ENCODE measurements at places on chromosomes 1 and 21.

DNA sequence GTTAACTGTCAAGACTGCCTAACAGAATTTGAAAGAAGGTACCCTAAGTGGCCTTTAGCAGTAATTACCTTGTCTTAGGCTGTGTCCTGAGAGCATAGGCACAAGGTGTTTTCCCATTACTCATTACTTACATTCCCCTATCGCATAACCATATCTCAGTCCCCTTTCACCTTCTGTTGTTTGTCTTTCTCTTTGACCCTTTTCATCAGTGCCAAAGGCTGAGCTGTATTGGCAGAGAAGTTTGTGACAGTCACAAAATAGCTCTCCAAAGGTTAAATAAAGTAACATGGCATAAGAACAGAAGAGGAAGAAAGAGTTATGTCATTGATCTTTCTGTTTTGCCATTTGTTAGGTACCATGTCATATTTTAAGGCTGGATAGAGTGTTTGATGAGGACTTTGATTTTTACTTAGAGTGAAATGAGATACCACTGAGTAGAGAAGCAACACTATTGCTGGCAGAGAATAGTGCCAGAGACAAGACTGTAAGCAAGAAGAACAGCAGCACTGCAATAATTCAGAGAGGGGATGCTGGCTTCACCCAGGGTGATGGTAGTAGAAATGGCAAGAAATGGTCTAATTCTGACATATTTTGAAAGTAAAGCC lies 497.8 kb downstream of the TTLL7 start:
- DNase-seq, result no peak

DNA sequence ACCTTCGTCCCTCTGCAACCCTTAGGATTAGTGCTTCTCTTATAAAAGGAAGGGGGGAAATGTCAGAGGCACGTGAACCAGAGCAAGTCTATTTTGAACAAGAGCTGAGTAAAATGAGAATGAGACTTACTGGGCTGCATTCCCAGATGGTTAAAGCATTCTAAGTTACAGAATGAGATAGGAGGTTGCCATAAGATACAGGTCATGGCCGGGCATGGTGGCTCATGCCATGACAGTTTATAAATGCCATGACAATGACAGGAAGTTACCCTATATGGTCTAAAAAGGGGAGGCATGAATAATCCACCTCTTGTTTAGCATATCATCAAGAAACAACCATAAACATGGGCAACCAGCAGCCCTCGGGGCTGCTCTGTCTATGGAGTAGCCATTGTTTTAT lies 2.5 kb upstream of the AQP10 start:
- no peak for DNase-seq

DNA sequence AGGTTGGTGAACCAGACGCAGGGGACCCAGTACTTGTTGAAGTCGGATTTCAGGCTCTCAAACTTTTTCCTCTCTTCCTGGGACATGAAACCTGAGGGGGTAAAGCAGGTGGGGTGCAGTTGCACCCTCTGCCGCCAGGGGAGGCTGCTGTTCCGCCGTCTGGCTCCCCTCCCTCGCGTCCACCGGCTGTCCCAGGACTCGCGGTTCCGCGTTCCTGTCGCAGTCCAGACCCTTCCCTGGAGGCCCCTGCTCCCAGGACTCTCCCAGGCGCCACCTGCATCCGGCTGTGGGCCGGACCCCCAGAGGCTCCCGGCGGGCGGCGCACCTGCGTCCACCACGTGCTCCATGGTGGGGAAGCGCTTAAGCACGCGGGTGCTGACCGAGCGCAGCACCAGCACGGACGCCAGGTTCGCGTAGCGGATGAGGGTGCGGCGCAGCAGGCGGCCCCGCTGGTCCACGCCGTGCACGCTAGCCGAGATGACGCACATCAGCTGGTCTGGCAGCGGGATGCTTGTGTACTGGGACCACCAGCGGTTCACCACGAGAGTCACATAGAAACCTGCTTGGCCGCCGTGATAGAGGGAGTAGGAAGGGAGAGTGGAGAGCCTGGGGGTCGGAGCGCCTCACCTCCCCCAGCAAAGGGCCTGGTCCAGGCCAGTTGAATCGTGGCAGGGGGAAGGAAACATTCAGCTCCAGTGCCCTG lies 1.7 kb downstream of the BEST4 start:
- DNase-seq, result peak; percentile 74

GRCh38 chr1:58924821-58925220 lies 141.0 kb upstream of the JUN start:
- no peak for DNase-seq

DNA sequence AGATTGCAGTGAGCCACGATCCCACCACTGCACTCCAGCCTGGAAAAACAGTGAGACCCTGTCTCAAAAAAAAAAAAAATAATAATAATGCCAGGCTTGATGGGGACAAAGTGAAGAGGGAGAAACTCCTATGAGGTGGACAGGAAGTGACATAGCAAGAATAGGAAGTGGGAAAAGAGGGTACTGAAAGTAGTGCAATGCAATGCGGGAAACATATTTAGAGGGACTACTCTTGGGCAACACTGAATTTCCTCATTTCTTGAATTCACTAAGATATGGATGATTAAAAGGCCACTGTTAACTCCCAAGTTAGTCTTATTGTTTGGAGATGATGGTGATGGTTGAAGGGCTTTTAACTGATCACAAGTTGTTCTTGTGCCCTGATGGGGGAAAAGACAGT lies 21.6 kb upstream of the KCNA2 start:
- no peak for DNase-seq

- peak; percentile 23 for DNase-seq
These were observed 397.2 kb downstream of the NEGR1 start for GRCh38 chr1:71885171-71885570.

Measured in astrocyte of the spinal cord (primary cell).